Body of pancreas (tissue), 4 donors: ENCODE measurements at places on chromosomes 1 and 21. TPM values are rescaled to one million over a fixed set of nuclear protein-coding genes. Genes with fewer than 3 reads are reported as not detected.

OR10J1 gene
- not detected for total RNA-seq

FAM43B gene
- total RNA-seq = 0.26 TPM

FAM131C gene
- total RNA-seq = 4.2 TPM

CLIC6 gene
- 0.99 TPM for total RNA-seq

NTNG1 gene
- 0.26 TPM for total RNA-seq

CYP4Z1 gene
- 2.3 TPM for total RNA-seq

SPRR2D gene
- not detected for total RNA-seq
